ENCODE measurements at places on chromosomes 5 and 9. TPM values are rescaled to one million over a fixed set of nuclear protein-coding genes. Genes with fewer than 3 reads are reported as not detected.
A peak's percentile ranks its signal among the peaks of the same experiment; 100 is the strongest.

DNA sequence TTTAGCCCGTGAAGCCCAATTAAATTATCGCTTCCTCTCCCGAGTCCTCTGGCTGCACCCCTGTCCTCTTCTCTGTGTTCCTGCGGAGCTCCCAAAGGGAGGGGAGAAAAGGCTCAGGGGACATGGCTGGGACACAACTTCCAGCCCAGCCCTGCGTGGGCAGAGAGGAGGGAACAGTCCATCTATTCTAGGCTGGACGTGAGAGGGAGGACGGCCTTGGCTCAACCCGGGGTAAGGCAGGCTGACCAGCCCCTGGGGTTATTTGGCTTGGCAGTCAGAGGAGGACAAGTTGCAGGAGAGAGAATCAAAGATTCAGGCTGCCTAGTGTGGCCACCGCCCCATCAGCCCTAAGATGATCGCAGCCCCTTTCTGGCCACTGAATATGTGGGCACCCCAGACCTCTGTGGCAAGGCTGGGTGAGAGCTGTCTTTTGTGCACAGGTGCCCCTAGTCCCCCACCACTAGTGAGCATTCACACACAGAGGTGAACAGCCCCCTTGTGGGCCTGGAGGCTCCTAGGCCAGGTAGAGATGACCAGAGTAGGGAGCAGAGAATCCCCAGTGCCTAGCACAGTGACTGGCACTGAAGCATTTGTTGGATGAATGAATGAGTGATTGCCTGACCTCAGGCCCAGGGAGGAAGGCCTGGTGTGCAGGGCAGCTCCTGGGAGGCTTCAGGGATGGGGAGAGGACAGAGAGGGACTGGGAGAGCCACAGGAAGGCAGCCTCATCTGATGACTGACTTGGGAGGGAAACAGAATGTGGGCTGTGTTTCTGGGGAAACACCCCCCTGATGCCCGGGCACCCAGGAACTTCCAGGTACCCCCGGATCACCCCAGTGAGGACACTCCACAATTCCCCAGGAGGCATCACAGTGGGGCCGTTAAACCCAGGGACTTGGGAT, 133.9 kb downstream of the C9orf50 start:
- no peak for DNase-seq

GRCh38 chr5:132023258-132024116, 12.0 kb upstream of the ACSL6 start:
- DNase-seq = no peak

- no peak for DNase-seq
These were observed 174.3 kb upstream of the RORB start for GRCh38 chr9:74322661-74323314.

GRCh38 chr5:8329773-8330172, 460.8 kb downstream of the MTRR start:
- no peak for DNase-seq

- no peak for DNase-seq
These were observed 55.0 kb upstream of the SLC46A2 start for GRCh38 chr9:112945620-112946208.

- DNase-seq = no peak
These were observed 153.9 kb downstream of the SMC2 start for GRCh38 chr9:104247899-104248460.

DNA sequence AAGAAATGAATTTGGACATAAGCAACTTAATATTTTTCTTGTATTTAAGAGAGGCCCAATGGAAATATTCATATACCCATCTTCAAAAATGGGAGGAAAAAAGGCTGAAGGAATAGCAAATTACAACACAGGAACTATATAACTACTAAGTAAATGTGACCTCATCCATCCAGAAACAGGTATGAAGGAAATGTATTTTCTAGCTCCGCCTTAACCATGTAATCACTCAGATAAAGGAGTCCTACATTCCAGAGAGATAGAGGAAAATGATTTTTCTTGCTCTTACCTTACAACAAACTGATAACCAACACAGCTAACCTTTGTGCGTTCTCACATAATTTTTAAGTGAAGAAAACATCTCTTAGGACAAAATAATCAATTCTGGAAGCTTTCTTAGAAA, 96.5 kb downstream of the NR6A1 start:
- no peak for DNase-seq

DNA sequence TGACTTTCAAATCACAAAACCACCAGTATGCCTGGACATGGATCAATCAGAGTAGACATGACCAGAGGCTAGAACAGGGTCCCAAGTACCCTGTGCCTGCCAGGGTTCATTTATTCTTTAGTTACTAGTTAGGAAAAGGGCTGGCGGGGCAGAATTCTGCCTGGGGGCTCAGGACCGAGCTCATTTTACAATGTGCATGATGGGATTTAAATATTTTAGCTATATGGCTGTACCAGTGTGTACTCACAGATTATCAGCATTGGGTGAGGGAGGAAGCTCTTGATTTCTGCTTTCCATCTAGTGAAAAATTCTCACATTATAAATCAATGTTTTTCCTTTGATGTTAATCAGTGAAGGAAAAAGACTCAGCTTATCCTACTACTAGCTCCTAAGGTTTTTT, 1511.1 kb downstream of the EFNA5 start:
- DNase-seq = no peak

DNA sequence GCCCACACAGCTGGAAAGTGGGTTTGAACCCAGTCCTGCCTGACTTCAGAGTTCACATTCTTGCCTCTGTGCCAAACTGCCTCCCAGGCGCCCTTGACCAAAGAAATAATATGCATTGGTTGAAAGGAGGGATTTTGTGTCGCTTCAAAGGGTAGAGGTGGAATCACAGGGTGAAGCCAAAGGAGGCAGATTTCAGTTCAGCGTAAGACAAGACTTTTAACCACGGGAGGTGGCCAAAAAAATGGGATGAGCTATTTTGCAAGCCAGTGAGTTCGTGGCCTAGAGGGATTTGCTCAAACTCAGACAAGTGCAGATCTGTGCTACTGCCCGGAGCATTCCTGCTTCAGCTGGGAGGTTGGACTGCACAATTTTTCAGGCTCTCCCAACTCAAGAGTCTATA, 57.6 kb upstream of the RANBP3L start:
- no peak for DNase-seq

DNA sequence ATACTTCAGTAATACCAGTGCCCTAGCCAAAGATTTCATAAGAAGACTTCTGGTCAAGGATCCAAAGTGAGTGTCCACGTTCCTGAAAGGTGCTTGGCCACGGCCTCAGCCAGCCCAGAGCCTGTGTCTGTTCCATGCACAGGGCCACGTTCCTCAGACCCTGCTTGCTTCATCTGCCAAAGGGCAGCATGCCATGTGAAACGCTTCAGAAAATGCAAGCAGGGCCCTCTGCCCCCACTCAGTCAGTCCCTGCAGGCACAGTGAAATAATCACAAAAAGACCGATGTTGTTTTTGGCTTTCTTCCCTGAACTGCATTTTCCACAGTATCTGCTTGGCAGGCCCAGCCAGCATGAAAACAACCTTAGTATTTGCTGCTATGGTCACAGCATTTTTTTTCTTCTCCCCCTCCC, 85.5 kb upstream of the CTSL start:
- DNase-seq = no peak

DNA sequence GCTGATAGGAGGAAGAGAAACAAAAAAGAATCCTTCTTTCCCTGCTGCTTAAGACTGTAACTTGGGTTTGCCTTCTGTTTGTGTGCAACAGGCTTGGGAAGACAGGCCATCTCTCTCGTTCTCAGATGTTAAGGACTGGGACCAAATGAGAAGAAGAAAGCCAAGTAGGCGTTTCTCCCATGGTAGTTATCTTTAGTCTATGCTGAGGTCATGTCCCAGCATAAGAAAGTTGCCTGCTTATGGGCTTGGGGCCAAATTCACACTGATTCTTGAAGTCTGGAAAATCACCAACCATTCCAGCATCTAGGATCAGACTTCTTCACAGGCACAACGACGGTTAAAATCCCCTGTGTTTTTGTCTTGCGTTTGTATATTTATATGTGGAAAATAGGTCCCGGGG, 44.2 kb upstream of the PALM2AKAP2 start:
- no peak for DNase-seq

- no peak for DNase-seq
These were observed 45.5 kb downstream of the SH3RF2 start for GRCh38 chr5:145981589-145982571.

GRCh38 chr5:30932273-30933017, 261.0 kb upstream of the CDH6 start:
- no peak for DNase-seq

- DNase-seq = peak; percentile 83
These were observed 16.0 kb downstream of the ZNF462 start for GRCh38 chr9:106878934-106879333.

TMEM252 gene
- not detected for total RNA-seq

PCDHA1 gene
- total RNA-seq = 2.0 TPM

ECSCR gene
- total RNA-seq = 2.0 TPM

SLC6A18 gene
- not detected for total RNA-seq

ANP32B gene
- total RNA-seq = 56.4 TPM

PCDHA9 gene
- total RNA-seq = 6.7 TPM

IL11RA gene
- 30.2 TPM for total RNA-seq

IFNB1 gene
- not detected for total RNA-seq

SPATA31E1 gene
- not detected for total RNA-seq

HAND1 gene
- not detected for total RNA-seq

PCA3 gene
- total RNA-seq = 0.59 TPM
